Stimulated activated CD4-positive, alpha-beta T cell treated with anti-CD3 and anti-CD28 coated beads, Interleukin-1b, Interleukin-23, amount 100 ng/mL, for 48 hours (primary cell): ENCODE measurements at places on chromosomes 2 and 18.

- DNase-seq = no peak
Measured at GRCh38 chr2:45268631-45269030, 259.4 kb upstream of the SIX2 start.

DNA sequence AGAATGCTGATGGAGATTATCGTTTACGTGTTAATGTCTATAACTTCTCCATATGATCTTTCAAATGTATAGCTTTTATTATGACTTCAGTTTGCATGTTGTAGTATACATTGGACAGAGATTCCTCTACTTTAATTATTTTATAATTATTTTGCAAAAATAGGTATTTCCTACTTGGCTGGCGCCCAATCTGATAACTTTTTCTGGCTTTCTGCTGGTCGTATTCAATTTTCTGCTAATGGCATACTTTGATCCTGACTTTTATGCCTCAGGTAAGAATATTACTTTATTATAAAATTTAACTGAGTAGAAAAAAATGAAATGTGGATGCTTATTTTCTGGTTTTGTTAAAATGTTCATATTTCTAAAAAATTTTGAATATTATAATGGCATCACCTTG lies 18.1 kb upstream of the ADGRF3 start:
- no peak for DNase-seq

GRCh38 chr2:19644763-19645162 lies 257.0 kb downstream of the TTC32 start:
- no peak for DNase-seq

DNA sequence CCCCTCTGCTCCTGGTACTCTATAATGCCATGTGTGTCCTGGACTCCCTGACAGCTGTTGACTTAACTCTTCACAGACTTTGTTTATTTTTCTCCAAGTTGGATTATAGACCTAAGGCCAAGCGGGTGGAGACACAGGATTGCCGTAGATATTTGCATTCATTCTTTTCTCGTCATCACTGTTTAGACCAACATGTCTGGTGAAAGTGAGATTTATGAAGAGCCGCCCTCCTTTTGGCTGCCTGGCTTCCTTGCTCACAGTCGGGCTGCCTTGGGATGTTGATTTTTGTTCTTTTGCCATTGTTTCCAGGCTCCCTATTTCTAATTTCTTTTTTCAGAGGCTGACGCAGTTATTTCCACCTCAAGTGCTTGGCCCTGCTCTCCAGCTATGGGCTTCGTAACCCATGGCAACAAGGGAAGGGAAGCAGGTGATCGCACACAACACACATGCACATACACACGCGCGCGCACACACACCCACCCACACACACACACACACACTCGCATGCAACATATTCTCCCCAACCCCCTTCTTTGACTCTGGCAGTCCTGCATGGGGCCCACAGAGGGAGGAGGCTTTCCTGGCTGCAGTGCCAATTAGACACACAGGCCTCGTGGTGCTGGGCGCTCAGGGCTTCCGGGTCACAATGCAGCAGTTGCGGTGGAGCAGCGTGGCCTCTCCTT lies 296.5 kb downstream of the MTX2 start:
- no peak for DNase-seq

DNA sequence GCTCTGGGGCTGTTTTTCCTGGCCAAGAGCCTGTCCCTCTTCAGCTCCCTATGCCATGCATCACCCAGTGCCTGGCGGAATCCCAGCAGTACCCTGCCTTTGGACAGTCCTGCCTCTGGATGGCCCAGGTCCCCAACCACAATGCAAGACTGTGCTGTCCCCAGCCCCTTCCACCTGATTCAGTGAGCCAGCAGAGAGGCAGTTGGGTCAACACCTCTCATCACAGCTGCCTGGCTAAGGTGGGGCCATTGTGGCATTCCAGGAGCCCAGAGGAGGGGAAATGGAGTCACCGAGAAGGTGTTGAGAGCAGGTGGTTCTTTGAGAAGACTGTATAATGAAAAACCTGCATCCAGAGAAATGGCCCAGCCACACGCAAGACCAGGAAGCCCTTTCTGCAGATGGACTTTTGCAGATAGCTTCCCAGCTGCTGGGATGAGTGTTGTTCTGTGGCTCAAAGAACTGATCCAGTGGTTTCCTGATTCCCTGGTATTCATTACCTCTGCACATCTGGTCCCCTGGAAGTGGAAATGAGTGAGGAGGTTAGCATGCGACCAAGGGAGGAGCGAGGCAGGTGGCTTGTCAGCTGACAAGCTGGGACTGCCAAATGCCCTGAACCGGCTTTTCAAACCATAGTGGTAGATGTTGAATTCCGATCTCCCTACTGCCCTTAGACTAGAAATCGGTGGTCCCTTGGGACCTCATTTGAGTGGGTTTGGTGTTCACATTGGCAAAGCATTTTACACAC lies 1.7 kb upstream of the ASPRV1 start:
- DNase-seq = no peak

- no peak for DNase-seq
Measured at GRCh38 chr2:198545411-198545810, 741.0 kb downstream of the PLCL1 start.

- DNase-seq = no peak
Measured at GRCh38 chr2:46939626-46940359, 24.2 kb upstream of the MCFD2 start.

GRCh38 chr2:6872394-6872793 lies 5.2 kb upstream of the RSAD2 start:
- no peak for DNase-seq

GRCh38 chr2:140348826-140349225 lies 1568.6 kb upstream of the NXPH2 start:
- DNase-seq = no peak

GRCh38 chr2:43302961-43303494 lies 76.6 kb upstream of the ZFP36L2 start:
- no peak for DNase-seq

GRCh38 chr2:62643100-62643471 lies 62.4 kb upstream of the EHBP1 start:
- DNase-seq = no peak
